IPS DF 6.9 (cell line): ENCODE measurements at places on chromosomes 5 and 9.

DNA sequence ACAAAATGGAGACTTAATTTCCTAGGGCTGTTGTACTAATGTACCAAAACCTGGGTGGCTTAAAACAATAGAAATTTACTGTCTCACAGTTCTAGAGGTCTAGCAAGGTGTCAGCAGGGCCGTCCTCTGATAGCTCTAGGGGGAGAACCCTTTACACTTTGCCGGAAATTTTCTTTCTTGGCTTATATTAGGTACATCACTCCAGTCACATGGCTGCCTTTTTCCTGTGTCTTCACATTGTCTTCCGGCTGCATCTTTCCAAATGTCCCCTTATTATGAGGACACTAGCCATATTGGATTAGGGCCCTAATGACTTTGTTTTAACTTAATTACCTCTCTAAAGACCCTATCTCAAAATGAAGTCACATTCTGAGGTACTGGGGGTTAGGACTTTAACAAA, 5.8 kb downstream of the UHRF2 start:
- no peak for DNase-seq

GRCh38 chr5:162193012-162193411, 125.4 kb downstream of the GABRG2 start:
- no peak for DNase-seq

DNA sequence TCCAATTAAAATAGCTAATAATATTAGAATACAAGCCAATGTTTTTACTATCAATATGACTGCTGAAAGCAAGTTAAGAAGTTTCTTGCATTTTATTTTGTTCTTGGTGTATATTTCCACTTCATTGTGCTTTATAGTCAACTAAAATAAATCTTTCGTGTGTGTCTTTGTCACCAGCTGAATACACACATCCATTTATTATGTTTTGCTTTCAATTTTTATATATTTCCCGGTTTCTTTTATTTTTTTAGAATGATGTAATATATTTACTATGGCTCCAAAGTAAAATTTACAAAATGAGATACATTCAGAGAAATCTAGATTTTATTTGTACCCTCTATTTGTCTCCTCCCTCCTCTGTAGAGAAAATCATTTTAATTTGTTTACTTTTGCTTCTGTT, 495.9 kb upstream of the PAPPA start:
- no peak for DNase-seq

- DNase-seq: no peak
Measured at GRCh38 chr9:87158765-87159164, 211.5 kb upstream of the GAS1 start.

GRCh38 chr9:131851414-131851813, 111.5 kb upstream of the RAPGEF1 start:
- no peak for DNase-seq

DNA sequence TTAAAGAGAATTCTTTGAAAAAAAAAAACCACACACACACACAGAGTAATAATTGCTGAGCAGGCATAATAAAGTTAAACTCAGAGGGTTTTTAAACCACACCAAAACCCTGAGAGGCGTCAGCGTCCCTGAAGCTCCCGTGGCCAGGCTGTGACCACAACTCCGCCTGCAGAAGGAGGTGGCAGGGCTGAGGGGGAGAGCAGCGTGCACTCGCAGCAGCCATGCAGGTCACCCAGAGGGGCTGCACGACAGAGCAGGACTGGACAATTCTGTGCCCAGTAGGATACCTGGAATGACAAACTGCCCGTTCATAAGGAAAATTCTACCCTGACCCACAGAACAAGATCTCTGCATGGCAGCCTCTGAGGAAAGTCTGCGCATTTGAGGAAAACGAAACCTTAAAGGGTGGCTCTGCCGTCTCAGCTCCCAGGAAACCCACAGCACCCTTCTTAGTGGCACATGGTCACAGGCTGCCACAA, 44.0 kb downstream of the ROR2 start:
- no peak for DNase-seq

DNA sequence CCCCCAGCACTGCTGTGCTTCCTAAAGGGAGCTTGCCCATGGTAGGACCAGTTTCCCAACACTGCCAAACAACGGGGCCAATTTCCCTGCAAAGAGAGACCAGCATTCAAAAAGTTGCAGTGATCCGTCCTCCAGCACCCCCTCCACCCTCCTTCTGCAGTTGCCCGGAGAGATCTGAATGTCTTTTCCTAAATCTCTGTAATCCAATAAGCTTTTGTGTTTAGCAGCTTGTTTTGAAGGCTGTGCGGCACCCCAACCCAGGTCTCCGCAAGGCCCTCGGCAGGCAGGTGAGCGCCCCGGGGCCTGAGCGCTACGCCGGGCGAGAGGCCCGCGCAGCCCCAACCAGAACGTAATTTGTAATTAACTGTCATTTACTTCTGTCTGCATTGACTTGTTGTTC, 366.9 kb upstream of the IRX2 start:
- no peak for DNase-seq
